Esophagus muscularis mucosa (tissue), 4 donors: ENCODE measurements at places on chromosomes 1 and 21. TPM values are rescaled to one million over a fixed set of nuclear protein-coding genes. Genes with fewer than 3 reads are reported as not detected.

Gene IGSF21
- total RNA-seq = 2.7 TPM

Gene HAO2
- total RNA-seq = 0.32 TPM

Gene PRELP
- total RNA-seq = 100 TPM

Gene JAM2
- 51.1 TPM for total RNA-seq

Gene NTNG1
- 3.3 TPM for total RNA-seq

Gene NPL
- 7.2 TPM for total RNA-seq

Gene ADAMTS5
- 34.5 TPM for total RNA-seq

Gene TDRD5
- total RNA-seq = 0.17 TPM

Gene GABRD
- not detected for total RNA-seq

Gene E2F2
- total RNA-seq = 0.26 TPM

Gene SLC1A7
- total RNA-seq = 0.45 TPM

Gene NBPF4
- total RNA-seq = not detected
